Nucleus accumbens (tissue), 56 donors: ENCODE measurements at places on chromosomes 16 and 17.

- DNase-seq = no peak
Measured at GRCh38 chr16:12573300-12573699, 230.4 kb downstream of the CPPED1 start.

DNA sequence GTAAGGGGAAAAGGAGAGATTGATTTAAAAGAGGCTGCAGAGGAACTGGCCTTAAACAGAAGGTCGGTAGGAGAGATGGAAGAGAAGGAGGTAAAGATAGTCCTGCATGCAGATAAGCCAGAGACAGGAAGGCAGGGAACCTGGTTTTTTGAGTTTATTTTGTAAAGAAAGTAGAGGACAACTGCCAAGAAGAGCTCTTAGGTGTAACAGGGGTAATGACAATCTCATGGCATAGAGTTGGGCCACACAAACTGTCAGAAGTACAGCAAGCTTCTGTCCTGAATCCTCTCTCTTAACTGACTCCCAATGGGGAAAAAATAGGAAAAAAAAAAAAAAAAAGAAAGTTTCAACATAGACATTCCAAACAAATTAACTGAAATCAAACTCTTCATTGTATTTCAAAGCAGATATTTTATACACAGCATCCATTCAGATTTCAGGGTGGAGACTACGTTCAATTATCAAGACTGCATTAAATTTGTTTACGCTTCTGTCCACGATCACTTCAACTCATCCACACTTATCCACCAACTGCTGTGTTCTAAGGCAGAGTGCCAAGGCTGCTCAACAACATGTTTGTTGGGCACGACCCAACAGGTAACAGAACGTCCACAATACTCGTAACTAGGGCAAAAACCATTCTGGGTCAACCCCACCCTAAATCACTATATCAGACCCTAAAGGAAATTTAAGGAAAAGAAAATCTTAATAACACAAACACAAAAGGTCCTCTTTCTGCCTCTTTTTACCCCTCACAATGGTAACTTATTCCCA lies 34.9 kb downstream of the USP31 start:
- no peak for DNase-seq

GRCh38 chr17:17448076-17448475 lies 28.7 kb upstream of the MED9 start:
- DNase-seq = no peak

DNA sequence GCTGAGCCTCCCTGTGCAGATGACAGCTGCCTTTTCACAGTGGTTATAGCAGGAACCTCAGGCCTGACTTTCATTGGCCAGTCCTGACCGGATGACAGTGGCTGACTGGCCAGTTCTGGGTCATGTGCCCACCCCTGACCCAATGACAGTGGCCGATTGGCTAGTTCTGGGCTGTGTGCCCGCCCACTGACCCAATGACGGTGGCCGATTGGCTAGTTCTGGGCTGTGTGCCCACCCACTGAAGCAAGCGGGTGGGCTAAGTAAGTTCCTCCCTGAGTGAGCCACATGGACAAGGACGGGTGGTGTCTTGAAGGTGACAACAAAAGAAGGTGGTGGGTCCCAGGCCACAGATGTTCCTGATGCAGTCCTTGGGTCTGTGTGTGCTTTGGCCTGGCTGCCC lies 9.5 kb downstream of the DEF8 start:
- DNase-seq = no peak

- DNase-seq = no peak
Measured at GRCh38 chr16:53999841-54000240, 286.7 kb downstream of the IRX3 start.

GRCh38 chr17:42111871-42112551 lies 503 bp downstream of the DHX58 start:
- peak; percentile 67 for DNase-seq

DNA sequence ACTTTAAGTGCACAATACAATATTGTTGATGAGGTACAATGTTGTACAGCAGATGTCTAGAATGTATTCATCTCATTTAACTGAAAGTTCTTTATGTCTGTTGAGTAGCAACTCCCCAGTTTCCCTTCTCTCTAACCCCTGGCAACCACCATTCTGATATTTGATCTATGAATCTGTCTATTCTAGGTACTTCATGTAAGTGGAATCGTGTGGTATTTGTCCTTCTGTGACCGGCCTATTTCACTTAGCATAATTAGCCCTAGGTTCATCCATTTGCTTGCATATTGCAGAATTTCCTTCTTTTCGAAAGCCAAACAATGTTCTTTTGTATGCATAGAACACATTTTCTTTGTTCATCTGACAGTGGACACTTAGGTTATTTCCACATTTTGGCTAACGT lies 10.8 kb downstream of the RGS9 start:
- no peak for DNase-seq
